Fibroblast of villous mesenchyme (primary cell): ENCODE measurements at places on chromosomes 13 and 19.
A peak's percentile ranks its signal among the peaks of the same experiment; 100 is the strongest.

DNA sequence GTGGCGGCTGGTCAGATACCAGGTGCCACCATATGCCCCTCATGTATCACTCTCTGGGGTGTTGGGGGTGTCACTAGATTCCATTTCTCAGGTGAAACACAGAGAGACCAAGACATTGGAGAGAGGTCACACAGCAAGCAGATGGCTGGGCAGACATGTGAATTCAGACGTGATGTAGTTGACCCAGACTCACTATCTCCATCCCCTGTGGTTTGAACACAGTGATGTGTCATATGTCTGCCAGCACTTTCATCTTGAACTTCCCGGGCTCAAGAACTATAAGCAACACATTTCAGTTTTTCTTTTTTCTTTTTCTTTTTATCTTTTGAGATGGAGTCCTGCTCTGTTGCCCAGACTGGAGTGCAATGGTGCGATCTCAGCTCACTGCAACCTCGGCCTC is 16.1 kb upstream of the UPF1 start:
- DNase-seq, result peak; percentile 8

- no peak for DNase-seq
Measured at GRCh38 chr19:34722353-34722752, 11.7 kb upstream of the ZNF181 start.

GRCh38 chr13:110225609-110226574 is 81.1 kb downstream of the COL4A1 start:
- DNase-seq, result peak; percentile 81

DNA sequence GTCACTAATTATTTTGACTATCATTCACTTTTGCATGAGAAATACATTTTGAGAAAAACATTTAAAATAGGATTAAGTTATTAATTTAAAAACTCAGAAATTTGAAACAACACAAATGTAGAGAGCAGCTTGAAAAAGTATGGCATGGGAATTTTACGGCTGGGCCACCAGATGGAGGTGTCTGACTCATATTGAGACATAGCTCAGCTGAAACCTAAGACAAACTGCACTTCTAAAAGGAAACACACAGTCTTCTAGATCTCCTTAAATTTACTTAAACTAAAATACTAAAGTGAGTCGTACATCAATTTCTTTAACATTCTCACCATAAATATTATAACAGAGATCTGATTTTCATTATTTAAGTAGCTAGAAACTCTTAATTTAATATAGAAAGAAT is 41.9 kb upstream of the POSTN start:
- DNase-seq, result peak; percentile 82

GRCh38 chr19:55541091-55541490 is 4.2 kb upstream of the SBK2 start:
- DNase-seq, result no peak

GRCh38 chr19:55116232-55116858 is 1.1 kb downstream of the PPP1R12C start:
- DNase-seq, result peak; percentile 64

DNA sequence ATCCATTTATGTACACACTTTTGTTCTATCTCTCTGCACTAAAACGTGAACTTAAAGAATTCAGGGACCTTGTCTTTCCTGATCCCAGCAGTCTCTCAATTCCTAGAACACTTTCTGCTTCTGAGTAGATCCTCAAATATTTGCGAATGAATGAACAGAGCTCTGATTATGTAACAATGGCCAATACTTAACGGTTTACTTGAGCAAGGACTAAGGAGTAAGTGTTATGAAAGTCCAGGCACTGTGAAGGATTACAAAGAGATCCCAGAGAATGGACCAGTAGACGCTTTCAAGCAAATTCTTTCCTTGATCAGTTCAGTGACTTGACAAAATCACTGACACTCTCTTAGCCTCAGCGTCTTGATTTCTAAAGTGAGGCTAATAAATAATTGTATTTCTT is 514.5 kb upstream of the KLHL1 start:
- DNase-seq, result no peak

DNA sequence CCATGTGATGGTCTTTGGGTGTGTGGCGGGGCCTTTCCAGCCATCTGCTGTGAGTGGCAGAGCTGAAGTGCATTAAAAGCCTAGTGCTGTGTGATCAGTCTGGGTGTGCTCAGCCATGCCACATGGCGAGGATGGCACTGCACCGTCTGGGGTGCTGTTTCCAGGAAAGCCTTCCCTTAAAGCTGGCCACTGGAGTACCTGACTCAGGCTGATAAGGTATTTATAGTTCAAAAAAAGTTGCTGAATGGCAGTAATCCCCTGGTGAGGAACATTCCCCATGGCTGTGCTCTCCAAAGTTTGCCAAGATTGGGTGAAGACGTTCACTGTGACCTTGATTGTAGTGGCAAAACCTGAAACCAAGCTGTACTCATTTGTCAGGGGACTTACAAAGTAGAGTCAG is 6.0 kb downstream of the GPI start:
- DNase-seq, result no peak

DNA sequence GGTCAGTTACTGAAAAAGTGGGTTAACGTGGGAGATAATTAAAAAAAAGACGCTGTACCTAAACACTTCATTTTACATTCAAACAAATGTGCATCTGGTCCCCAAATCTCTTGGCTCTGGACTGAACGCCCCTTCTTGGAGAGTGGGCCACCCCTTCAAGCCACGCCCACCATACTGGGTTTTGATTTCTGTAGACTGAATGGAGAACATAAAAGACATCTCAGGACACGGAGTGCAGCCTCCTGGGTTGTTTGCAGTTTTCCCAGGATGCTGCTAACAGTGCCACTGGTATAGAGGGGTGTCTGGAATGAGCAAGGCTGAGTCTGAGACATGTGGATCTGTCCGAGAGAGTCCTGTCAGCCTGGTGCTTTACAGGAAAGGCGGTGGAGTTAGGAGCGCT is 10.6 kb downstream of the TFDP1 start:
- no peak for DNase-seq

DNA sequence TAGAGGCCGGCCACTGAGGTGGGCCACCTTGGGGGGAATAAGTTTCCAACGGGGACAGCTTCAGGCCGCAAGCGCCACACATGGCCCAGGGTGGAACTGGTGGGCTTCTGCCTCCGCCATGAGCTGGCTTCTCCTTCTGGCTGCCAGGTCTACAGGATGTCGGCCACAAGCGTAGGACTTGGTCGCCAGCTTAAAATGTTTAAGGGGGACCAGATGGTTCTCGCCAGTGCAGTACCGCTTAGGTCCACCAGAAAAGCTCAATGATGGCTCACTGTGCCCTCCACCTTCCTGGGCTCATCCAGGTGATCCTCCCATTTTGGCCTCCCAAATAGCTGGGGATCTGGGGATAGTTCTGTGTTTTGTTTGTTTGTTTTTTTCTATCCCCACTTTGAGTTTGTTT is 38.7 kb upstream of the ZNF254 start:
- no peak for DNase-seq

DNA sequence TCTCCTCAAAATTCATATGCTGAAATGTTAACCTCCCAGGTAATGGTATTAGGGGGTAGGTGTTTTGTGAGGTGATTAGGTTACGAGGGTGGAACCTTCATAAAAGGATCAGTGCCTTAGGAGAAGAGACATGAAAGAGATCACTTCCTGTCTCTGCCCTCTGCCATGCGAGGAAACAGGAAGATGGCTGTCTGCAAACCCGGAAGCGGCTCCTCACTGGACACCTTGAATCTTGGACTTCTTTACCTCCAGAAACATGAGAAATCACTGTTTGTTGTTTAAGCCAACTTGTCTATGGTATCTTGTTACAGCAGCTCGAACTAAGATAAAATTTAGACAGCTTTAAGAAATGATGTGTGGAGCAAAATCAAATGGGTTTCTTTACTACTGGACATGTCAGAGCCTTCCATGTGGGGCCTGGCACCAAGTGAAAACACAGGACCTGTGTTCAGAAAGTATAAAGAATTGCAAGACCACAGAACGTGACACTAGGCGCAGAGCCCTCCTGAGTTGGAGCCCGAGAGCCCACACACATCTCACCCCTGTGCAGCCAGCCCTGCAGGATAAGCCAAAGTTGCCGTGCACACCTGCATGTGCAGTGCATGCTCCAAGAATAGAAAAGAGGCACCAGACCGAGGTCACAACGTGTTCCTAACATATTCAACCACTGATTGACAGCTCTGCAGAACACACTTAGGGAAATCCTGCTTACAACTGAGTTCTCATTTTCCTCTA is 112.5 kb upstream of the UQCRFS1 start:
- DNase-seq, result no peak

GRCh38 chr19:16830679-16831078 is 1.5 kb downstream of the SIN3B start:
- DNase-seq, result peak; percentile 48

DNA sequence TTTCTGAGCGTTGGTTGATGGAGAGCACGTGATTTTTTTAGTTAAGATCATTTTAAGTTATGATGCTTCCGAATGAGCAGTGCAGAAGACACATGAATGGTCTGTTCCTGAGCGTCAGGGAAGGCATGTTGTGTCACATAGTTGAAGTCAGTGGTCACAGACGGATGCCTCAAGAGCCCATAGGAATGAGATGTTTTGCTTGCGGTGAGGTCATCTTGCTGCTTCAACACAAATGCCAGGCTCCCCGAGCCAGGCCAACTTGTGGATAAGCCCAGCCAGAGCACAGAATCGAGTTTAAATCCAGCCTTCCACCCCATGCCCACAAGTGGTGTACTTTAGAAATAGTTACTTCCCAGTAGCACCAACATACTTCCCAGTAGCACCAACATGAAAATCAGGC is 5.4 kb downstream of the UPF3A start:
- DNase-seq, result no peak

- no peak for DNase-seq
Measured at GRCh38 chr13:48710160-48710559, 56.4 kb downstream of the CYSLTR2 start.

DNA sequence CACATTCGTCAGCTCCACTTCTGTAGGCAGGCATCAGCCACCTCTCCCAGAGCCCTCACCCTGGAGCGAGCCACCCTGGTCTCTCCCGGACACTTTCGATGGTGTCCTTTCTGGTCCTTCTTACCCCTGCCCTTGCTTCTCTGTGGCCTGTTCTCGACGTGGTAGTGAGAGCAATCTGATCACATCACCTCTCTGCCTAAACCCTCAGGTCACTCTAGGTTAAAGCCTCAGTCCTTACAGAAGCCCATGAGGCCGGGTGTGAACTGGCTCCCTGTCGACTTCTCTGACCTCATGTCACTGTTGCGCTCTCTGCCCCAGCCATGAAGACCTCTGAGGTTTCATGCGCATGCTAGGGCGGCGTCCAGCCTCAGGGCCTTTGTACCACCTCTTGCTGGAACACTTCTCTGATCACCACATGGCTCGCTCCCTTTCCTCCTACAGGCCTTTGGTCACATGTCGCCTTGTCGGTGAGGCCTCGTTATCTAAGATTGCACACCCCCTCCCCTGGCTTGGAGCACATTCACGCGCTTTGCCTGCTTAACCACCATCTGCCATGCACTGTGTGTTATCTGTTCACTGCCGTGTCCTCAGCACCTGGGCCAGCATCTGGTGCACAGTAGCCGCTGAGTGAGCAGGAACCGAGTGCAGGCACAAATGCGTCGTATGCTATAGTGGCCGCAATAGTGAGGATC is 101.5 kb downstream of the DPF1 start:
- DNase-seq, result no peak

DNA sequence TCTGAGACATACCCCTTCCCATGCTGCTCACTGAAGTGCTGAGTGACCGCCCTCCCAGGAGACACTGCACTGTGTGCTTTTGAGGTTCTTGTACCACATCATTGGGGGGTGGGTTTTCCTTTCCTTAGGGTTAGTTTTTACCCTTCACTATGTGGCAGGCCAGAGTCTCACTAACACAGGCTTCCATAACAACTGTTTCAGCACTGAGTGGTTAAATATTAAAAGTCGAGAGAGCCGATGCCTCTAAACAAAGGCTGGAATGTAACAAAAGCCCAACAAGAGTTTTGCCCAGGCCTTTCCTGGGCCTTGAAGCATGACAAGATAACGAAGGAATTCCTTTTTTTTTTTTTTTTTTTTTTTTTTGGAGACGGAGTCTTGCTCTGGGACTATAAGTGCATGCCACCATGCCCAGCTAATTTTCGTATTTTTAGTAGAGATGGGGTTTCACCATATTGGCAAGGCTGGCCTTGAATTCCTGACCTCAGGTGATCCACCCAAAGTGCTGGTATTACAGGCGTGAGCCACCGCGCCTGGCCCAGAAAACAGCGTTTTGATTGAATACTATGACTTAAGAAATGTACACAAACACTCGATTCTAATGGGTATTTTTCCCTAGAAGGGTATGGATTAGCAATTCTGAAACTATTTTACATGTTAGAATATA is 46.5 kb downstream of the ZNF823 start:
- DNase-seq, result no peak

DNA sequence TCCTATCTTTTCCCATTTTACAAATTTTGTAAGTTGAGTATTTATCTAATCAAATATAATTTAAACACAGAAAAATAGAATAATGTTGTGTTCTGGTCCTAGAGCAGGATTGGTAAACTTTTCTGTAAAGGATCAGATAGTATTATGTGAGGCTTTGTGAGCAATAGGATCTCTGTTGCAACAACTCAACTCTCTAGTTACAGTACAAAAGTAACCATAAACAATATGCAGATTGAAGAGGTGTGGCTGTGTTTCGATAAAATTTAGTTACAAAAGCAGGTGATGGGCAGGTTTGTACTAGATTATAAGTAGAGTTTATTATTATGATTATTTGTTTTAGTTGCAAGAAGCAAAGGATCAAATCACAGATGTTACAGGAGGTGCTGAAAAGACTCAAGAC is 15.2 kb upstream of the C1QTNF9B start:
- DNase-seq, result no peak

GRCh38 chr19:1874554-1875185 is 10.6 kb downstream of the ABHD17A start:
- no peak for DNase-seq

- DNase-seq, result no peak
Measured at GRCh38 chr13:26855071-26855470, 94.5 kb upstream of the GPR12 start.

DNA sequence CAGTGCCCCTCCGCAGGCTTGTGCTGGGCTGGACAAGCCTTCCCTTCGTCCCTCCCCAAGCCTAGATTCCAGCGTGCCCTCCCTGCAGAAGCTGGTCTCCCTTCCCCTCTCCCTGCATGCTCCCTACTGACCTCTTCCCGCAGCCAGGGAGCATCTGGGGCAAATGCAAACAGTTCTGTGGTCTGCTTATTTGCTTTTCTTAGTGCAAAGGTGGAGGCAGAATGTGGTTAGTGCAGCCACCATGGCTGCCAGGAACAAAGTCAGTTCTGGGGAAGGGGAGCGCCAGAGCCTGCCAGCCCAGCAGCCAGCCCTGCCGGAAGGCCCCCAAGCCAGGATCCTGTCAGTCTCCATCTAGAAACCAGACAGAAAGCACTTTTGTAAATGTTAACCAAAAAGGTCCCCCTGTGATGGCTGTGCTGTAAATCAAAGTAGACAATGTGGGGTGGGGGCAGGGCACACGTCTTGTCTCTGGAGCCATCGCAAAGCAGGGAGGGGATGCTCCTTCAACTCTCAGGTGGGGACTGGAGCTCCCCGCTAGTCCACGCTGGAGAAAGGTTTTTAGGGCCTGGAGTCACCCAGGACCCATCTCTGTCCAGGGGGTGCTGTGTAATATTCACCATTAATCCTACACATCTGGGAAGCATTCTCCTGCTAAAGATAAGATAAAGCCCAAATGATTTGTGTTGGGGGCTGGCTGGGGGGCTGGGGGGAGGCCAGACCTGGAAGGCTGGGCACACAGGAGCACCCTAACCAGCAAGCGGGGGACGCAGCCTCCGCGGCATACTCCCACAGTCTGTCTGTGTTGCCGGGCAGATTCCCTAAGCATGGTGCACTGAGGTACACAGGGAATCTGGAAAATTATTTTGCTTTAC is 30.9 kb downstream of the SERP2 start:
- DNase-seq, result no peak

- no peak for DNase-seq
Measured at GRCh38 chr13:66359910-66360552, 870.1 kb downstream of the PCDH9 start.

GRCh38 chr13:87999240-87999700 is 328.1 kb downstream of the SLITRK5 start:
- DNase-seq, result no peak
